ENCODE measurements at places on chromosomes 13 and 19.
A peak's percentile ranks its signal among the peaks of the same experiment; 100 is the strongest.

DNA sequence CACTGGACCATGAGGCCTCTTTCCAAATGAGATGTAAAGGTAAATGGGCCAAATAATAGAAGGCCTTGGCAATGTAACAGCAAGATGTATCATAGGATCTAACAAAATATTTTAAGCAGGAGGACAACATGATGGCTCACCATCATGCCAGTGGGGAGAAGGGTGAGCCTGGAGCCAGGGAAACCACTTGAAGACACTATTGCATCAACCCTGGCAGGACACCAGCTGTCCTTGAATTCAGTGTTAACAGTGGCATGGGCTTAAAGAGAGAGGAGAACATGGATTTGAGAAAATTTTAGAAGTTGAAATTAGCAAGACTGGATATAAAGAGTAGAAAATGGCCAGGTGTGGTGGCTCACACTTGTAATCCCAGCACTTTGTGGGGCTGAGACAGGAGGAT, 6.7 kb upstream of the RCBTB2 start:
- no peak for DNase-seq

- DNase-seq = no peak
Observed at GRCh38 chr13:41955605-41956004, 5.3 kb downstream of the VWA8 start.

- DNase-seq = no peak
Observed at GRCh38 chr13:42040730-42041010, 7.8 kb upstream of the DGKH start.

GRCh38 chr13:99122171-99122570, 78.5 kb upstream of the UBAC2 start:
- no peak for DNase-seq

DNA sequence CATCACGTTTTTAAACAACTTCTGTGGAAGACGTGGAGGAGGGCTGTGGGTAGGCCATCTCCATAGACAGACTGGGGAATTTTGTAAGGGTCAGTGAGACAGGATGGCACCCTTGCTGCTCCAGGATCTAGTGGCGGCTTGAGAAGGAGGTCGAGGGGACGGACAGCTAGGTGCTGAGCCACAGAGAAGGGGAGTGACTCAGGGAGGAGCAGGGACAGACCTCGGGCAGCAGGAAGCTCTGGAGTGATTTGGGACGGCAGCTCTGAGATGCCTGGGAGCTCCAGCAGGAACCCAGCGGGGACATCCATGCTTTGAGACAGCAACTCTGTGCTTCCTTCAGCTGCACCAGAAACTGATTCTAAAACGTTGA, 169.1 kb upstream of the SOX1 start:
- no peak for DNase-seq

- DNase-seq = no peak
Observed at GRCh38 chr19:51807111-51807701, 12.2 kb downstream of the FPR3 start.

- DNase-seq = no peak
Observed at GRCh38 chr19:10884274-10884673, 12.9 kb downstream of the CARM1 start.

DNA sequence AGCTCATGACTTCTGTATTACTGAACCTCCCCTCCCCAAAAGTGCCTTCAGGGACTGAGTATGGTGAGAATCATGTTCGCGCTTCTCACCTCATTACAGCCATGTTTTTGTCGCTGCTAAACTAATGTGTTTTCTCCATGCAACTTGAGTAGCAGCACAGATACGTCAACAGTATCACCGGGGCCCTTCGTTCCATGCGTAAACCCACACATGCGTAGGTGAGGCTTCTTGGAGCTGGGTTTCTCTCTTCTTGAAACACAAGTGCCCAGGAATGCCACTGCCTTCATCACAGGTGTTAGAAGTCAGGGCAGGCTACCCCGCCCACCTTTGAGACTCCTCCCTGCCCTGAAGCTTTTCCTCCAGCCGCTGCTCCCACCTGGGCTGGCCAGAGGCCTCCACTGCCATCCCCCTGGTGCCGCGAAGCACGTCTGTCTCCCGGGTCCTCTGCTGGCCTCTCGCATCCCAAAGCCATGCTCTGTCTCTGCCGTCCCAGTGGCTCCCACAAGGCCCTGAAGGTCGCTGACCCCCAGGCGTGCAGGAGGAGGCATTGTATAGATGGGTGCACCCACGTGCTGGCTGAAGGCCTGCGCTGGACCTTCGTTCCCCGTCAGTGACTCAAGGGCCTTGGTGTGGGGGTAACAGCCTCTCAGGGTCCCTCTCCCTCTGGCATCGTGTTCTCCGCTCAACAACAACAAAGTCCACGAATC, 135.3 kb upstream of the MCF2L start:
- no peak for DNase-seq

DNA sequence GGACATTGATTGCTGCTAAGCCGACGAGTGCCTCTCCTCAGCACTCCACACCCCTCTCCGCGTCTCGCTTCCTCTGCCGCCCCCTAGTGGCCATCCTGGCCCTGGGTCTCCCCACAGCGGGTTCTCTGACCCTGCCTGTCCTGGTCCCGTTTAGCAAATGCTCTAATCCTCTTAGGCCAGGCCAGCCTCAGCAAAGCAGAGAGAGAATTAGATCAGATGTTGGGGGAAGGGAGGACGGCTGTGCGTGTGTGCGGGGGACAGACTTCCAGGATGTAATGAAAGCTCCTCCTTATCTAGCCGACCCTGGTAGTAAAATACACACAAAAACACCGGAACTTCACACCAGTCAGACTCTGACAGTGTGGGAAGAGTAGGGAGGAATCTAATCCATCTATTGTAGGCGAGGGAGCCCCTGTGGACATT, 4.5 kb downstream of the TPRX2 start:
- peak; percentile 31 for DNase-seq

DNA sequence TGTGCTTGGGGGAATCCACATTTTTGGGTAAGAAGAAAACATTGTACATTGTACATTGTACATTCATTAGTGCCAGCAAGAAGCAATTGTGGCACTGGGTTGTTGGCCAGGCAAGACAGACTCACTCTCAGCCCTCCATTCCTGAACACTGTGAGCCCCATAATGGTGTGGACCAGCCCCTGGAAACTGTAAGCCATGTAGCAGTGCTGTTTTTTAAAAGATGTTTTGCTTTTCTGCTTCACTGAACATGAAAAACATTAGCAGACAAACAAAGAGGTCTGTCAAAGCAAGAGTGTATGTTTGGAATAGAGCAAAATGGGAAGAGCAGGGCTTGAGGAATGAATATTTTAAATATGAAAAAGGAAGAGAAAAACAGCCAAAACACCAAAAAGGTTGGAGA, 39.1 kb upstream of the IL17D start:
- DNase-seq = no peak

DNA sequence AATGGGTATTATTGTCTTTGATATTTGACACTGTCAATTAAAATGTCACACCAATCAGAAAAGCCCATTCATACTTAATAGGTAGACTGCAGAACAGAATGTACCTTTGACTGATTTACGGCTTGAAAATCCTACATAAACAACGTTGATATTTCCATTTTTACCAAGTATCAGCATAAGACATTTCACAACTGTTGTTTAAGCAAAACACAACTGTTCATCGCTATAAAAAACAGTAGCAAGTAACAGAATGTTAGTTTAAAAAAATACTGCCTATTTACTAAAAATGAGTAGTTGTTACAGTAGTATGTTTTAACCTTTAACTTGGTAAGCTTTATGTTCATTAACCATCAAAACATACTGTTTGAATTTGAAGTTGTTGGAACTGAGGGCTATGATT, 1096.6 kb downstream of the PCDH17 start:
- no peak for DNase-seq

GRCh38 chr13:26558074-26558805, 757 bp downstream of the WASF3 start:
- DNase-seq = no peak

- no peak for DNase-seq
Observed at GRCh38 chr19:16232127-16232526, 34.4 kb downstream of the AP1M1 start.

GRCh38 chr13:53250977-53251376, 222.4 kb downstream of the OLFM4 start:
- no peak for DNase-seq

GRCh38 chr13:50334115-50334778, 319.0 kb downstream of the KCNRG start:
- DNase-seq = no peak

DNA sequence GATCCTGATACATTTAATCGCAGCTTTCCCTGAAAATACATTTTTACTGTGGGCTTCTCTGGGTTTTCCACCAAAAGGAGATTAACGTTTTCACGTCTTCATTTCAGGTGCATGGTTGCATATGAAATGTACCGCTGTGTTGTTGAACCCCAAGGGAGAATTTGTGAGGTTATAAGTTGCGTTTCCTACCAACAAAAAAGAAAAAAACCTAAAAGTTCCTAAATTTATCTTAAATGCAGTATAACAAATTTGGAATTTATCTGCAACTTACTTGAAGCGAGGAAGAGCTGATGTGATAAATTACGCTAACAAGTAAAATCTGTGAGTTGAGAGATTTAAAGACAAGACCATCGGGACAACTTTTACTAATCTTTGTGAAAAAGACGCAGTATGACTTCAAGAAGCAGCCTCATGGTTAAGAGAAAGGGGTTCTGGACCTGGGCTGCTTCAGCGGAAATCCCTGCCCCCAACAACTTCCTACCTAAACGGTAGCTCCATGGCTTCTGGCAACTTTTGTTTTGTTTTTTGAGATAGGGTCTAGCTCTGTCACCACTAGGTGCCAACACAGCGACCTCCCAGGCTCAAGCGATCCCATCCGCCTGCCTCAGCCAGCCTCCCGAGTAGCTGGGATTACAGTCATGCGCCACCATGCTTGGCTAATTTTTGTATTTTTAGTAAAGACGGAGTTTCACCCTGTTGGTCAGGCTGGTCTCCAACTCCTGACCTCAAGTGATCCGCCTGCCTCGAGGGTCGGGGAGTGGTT, 958 bp upstream of the OBI1 start:
- DNase-seq = no peak

GRCh38 chr13:91609353-91609752, 210.9 kb downstream of the GPC5 start:
- DNase-seq = no peak

- no peak for DNase-seq
Observed at GRCh38 chr13:29499506-29500165, 95.9 kb downstream of the SLC7A1 start.

GRCh38 chr13:100860866-100861265, 186.3 kb upstream of the TMTC4 start:
- no peak for DNase-seq

GRCh38 chr13:50306156-50306555, 290.9 kb downstream of the KCNRG start:
- no peak for DNase-seq

DNA sequence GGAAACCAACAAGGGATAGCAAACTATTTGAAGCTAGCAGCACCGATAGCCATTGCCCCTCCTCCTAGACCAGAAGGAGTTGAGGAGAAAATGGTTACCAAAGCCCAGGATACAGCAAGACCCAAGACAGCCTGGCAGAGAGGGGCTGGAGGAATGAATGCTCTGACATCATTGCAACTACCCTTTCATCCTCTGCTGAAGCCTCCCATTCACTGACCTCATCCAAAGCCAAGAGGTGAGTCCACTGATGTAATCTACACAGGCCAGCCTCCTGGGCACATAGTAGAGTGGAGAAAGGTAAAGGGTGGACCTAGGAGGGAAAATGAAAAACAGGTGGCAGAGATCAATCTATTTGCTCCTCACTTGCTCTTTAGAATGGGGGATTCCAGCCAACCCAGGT, 42.7 kb upstream of the ZNF780A start:
- no peak for DNase-seq

DNA sequence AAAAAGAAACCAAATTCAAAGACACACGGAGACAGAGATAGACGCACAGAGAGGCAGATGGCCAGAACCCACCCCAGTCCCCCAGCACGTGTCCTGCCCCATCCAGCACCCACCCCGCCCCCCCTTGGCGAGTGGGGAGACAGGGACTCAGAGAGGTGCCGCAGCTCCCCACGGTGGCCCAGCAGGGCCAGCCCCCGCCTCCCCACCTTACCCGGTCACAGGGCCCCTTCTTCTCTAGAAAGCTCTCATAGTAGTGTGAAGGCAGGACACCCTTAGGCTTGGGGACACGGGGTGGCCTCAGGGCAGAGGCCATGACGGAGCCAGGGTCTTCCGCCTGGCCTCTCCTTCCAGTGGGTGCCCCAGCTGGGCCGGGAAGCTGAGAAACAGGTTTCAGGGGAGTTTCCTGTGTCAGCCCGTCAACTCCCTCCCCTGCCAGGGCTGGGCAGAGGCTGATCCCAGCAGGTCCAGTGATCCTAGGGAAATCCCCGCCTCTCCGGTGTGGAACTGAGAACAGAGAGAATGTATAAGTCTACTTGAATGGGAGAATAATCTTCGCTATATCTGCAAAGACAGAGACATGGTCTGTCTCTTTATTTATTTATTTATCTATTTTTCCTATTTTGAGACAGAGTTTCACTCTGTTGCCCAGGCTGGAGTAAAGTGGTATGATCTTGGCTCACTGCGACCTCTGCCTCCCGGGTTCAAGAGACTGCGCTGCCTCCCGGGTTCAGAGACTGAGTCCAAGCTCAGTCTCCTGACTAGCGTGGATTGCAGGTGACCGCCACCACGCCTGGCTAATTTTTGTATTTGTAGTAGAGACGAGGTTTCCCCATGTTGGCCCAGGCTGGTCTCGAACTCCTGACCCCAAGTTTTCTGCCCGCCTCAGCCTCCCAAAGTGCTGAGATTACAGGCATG, at the start of gene STAP2:
STAP2 (minus strand) TSS at position 387 of the 915 bp plus-strand sequence; CDS start at position 313, 74 bp downstream.
- no peak for DNase-seq

GRCh38 chr19:10808937-10809649, 26.9 kb downstream of the TMED1 start:
- DNase-seq = no peak

DNA sequence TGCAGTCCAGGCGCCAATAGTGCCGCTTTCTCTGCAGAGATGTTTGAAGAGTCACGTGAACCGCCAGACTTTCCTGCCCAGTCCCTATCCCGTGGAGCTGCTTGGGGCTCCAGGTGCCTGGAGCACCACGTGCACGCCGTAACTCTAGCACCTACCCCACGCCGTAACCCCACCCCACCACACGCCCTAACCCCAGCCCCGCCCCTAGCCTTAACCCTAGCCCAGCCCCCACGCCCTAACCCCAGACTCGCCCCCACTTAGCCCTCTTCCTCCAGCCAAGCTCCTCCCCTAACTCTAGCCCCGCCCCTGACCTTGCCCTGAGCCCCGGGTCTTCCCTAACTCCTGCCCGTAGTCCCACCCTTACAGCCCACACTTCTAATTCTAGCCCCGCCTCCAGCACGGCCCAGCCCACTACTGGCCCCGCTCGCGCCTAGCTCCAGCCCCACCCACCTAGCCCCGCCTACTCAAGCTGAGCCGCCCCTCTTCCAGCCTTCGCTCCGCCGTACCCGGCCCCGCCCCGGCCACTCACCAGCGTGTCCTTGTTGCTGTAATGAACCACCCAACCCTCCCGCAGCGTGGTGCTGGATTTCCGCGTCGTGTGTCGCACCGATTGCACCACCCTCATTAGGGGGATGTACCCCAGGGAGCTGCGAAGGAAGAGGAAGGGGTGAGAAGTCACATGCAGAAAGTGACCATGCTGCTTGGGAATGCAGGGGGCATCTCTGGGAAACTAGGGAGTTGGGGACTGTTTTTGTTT, 19.5 kb downstream of the PRKD2 start:
- DNase-seq = no peak

Measured in HFF-Myc (cell line).